ENCODE measurements at places on chromosomes 11 and 22.

- peak; percentile 18 for DNase-seq
These were observed 33.6 kb upstream of the TUB start for GRCh38 chr11:8047382-8047781.

DNA sequence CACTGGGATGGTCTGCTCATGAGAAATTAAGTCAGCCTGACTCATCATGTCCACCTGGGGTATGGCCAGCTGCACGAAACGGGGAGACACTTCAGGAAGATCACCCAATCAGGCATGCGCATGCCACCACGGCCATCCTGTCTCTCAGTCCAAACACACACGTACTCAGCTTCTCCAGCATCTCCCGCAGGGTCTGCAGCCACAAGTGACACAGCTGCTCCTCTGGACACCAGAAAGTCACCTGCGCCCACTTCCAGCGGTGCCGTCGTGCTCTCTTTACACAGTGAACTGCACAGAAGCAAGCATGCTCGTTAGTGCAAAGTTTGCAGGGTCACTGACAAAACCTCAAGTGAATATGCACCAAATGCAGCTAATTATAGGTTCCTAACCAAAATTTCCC lies 18.1 kb downstream of the CERK start:
- DNase-seq, result no peak

- no peak for DNase-seq
These were observed 377.0 kb downstream of the ETS1 start for GRCh38 chr11:128210148-128210940.

DNA sequence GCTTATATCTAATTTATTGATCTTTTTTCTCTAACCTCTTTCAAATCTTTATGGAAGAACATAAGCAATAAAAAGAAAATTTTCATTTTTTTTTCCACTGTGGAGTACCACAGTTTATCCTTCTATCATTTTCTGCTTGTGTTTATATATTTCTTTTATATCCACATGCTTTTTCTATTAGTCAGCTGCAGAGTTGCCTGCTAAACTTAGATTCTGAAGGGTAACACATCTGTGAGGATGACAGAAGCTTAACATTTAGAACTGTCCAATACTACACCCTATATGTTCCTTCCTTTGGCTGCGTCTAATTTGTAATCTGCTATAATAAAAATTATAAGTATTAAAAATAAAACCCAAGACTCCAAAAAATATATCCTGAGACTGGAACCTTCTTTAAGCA lies 20.8 kb downstream of the CCDC90B start:
- DNase-seq, result no peak

GRCh38 chr22:38733329-38733723 lies 22.5 kb downstream of the SUN2 start:
- no peak for DNase-seq

GRCh38 chr11:2318123-2318522 lies 16.3 kb downstream of the TSPAN32 start:
- peak; percentile 7 for DNase-seq

DNA sequence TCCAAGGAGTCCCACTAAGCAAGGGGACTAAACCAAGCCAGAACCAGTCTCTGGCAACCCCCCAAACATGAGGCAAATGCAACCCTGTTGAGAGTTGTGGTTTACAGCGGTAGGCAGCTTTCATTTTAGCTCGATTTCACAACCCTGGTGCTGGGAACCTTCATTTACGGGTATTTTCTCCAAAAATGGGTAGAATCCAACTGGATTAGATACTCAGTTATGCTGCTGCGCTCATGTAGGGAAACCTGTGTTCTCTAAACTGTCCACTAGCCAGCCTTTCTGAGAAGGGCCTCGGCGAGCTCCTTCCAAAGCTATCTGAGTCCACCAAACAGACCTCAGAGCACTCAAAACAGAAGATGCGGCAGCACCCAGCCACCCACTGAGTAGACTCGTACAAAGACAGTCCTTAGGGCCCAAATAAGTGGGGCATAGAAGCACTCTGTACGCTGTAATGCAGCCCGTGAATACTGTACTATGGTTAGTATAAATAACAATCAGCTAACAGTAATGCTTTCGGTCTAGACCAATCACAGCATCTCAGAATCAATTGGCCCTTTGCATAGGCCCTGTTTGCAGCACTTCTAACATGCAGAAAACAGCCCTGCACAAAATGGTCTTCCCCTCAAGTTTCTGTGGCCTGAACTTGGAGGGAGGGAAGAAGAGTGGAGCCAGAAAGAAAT lies 104.7 kb downstream of the ETS1 start:
- no peak for DNase-seq

- no peak for DNase-seq
These were observed 475 bp upstream of the AIP start for GRCh38 chr11:67482275-67482826.

DNA sequence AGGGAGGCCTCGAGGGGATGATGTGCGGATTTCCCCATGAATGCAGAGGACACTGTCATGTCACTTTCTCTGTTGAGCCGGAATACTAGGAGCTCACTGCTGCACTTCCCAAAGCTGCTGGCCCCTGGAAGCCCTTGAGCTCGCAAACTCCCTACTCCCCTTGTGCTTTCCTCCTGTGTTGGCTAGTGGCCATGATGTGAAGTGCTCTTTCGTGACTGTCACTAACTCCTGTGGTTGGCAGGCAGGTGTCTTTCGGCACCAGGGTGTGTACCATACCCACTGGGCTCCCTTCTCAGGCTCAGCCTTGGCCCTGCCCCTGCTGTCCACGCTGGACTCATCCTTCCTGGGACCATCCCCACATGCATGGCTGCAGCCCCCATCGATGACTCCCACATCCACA lies 86.2 kb downstream of the BTBD10 start:
- no peak for DNase-seq

DNA sequence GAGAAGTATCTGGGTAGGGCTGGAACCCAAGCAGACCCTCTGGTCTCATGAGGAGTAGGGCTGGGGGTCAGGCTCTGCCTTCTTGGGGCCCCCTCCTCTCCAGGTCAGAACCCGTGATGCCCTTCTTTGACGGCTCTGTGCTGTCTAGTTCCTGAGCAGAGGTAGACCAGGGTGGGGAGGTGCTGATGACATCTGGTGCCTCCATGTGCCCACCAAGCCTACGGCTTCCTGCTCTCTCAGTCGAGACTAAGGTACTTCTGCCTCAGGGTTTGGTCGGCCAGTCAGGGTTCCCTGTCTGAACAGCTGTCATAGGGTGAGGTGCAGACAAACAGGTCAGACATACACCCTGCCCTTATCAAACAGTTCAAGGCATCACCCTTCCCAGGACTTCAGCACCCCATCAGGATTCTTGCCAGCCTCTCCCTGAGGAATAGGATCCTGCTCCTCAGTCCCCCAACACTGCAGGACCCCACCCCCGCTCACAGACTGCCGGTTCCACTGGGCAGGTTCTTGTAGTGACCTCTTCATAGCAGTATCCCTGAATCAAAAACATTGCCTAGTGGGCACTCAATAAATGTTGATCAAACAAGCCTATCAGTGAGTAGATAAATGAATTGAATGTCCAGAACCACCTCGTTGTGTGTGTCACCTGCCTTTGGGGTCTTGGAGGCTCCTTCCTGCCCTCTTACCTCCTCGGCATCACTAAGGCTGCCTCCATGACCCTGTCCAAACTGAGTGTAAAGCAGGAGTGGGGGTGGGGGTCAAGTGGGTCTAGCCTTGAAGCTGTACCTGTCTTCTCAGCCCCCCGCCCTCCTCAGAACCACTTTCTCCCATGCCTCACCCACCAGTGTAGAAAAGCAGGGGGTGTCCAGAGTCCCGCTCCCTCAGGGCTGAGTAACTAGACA lies 158.2 kb downstream of the BUD13 start:
- no peak for DNase-seq

DNA sequence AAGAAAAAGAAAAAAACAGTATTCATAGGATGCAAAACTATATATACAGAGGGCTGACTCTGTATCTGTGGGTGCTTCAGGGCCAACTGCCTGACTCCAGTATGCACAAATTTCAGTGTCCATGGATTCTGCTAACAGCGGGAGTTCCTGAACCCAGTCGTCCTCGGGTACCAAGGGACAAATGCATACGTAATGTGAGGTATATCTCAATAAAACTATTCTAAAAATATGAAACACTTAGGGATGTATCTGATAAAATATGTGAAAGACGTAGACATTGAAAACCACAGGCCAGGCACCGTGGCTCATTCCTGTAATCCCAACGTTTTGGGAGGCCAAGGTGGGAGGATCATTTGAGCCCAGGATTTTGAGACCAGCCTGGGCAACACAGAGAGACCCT lies 13.9 kb upstream of the COMT start:
- DNase-seq, result no peak

- no peak for DNase-seq
These were observed 1341.8 kb downstream of the TBC1D22A start for GRCh38 chr22:48104102-48104738.

DNA sequence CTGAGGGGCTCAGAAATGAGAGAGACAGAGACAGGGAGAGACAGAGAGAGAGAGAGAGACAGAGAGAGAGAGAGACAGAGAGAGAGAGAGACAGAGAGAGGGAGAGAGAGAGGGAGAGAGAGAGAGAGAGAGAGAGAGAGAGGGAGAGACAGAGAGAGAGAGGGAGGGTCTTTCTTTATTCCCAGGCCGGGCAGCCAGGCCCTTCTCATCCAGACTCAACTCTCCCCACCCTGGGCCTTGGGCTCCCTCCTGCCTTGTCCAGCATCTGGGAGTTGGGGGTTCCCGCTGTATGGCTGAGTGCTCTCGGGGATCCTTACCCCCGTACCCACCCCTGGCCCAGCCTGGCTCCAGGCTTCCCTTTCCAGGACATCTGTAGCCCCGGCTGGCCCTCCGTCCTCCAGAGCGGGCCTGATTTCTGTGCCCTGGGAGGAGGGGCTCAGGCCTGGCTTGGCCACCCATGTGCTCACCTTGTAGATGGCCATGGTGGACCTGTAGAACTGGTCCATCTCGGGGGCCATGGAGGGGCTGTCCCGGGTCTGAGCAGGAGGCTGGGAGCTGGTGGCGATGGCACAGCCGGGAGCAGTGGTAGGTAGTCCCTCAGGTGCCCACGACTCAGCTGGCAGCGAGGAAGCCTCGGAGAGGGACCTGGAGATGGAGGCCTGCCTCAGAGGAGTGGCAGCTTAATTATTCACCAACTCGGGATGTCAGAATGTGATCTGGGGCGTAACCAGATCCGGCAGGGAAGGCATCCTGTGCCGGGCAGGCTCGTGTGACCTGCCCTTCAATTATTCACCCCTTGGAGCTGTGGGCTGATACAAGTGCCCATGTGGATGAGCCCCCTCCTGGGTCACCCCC lies at the start of gene BAIAP2L2:
Gene BAIAP2L2, minus strand, starts transcription at position 677 of the 855 bp plus-strand sequence. Its CDS starts 159 bp downstream, at position 518.
- peak; percentile 39 for DNase-seq

DNA sequence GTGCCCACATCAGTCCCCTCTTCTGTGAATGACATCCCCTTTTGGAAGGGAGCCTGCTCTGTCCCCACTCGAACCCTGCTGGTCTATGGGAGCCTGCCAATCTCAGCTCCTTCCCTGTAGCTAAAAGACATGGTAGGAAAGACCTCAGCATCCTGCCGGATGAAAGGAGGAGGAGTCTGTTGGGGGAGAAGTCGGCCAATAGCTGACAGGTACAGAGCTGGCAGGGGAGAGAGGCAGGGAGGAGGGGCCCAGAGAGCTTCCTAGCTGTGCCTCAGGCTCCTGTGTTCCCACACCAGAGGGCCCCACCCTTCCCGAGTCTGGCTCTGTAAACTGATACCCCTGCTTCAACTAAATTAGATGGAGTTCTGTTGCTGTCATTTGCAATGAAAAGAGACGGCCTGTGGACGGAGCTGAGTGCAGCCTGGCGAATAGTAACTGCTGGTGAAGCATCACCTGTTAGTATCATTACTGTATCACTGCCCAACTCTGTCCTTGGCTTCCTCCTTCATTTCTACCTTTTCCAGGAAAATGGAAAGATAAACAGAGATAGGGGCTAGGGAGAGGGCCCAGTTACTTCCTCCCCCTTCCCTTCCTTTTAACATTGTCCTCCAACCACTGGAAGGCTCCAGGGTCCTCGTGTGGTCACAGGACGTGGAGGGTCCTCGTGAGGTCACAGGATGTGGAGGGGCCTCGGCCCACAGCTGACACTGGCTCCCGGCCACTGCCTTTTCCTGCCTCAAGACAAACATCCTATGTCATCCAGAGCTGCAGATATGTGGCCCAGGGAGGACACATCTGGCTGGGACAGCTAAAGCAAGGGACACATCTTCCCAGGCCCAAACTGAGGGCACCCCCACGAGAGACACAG lies 15.1 kb downstream of the FXYD6 start:
- peak; percentile 69 for DNase-seq

DNA sequence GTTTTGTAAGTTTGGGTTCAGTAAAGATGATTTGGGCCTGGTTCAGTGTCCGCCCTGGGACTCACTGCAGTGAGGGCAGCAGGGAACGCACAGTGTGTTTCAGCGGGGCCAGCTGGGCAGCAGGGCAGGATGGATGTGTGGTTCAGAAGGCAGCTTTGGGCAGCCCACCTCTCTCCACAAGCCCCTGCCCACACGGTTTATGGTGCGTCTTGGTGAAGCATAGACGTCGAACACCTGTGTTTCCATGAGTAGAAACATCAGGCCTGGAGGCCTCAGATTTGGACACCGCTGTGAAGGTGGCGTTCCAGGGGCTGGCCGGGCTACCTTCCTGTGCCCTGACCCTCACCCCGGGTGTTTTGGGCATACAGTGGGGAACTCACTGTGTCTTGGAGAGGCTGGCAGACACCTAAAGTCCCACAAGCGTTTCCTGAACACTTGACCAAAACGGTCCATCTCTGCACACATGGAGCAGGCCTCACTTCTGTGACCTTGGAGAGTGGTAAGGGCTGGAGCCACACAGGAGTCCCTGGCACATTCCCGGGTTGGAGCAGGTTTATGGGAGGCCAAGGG lies 59.0 kb downstream of the ST14 start:
- peak; percentile 13 for DNase-seq

GRCh38 chr11:118928870-118929500 lies 3.3 kb upstream of the BCL9L start:
- DNase-seq, result peak; percentile 94

GRCh38 chr22:48708558-48709245 lies 1119.0 kb downstream of the BRD1 start:
- DNase-seq, result no peak

- DNase-seq, result peak; percentile 37
These were observed 61.6 kb upstream of the KCNQ1OT1 start for GRCh38 chr11:2761131-2762030.

DNA sequence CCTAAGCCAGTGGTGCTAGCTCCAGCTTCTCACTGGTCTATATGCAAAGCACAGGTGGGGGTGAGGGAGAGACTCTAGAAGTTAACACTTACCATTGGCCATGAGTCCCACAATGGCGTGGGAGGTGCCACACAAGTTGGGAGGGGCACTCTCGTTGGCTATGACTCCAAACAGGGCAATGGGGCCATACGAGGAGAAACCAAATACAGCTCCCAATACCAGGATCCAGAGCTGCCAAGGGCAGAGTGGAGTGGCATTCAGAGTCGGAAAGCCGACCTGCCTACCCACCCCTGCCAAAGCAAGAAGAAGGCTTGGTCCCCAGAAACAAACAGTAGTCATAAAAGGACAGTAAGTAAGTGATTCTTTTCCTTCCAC lies 5.6 kb downstream of the SLC37A4 start:
- DNase-seq, result no peak

GRCh38 chr11:68266121-68266891 lies 5.5 kb downstream of the C11orf24 start:
- no peak for DNase-seq

- DNase-seq, result no peak
These were observed 540.5 kb downstream of the DLG2 start for GRCh38 chr11:85086504-85087284.

GRCh38 chr11:17544181-17544622 lies at the start of gene USH1C:
USH1C (minus strand) TSS chr11:17544416; CDS start chr11:17544307, 109 bp downstream.
- no peak for DNase-seq

- no peak for DNase-seq
These were observed 211.1 kb upstream of the CADM1 start for GRCh38 chr11:115715251-115715770.

- no peak for DNase-seq
These were observed 175.5 kb downstream of the SOX6 start for GRCh38 chr11:16180868-16181267.

GRCh38 chr11:72244361-72245262 lies 636 bp upstream of the PHOX2A start:
- no peak for DNase-seq
